ENCODE measurements at places on chromosomes 11 and 22. TPM values are rescaled to one million over a fixed set of nuclear protein-coding genes. Genes with fewer than 3 reads are reported as not detected.

DNA sequence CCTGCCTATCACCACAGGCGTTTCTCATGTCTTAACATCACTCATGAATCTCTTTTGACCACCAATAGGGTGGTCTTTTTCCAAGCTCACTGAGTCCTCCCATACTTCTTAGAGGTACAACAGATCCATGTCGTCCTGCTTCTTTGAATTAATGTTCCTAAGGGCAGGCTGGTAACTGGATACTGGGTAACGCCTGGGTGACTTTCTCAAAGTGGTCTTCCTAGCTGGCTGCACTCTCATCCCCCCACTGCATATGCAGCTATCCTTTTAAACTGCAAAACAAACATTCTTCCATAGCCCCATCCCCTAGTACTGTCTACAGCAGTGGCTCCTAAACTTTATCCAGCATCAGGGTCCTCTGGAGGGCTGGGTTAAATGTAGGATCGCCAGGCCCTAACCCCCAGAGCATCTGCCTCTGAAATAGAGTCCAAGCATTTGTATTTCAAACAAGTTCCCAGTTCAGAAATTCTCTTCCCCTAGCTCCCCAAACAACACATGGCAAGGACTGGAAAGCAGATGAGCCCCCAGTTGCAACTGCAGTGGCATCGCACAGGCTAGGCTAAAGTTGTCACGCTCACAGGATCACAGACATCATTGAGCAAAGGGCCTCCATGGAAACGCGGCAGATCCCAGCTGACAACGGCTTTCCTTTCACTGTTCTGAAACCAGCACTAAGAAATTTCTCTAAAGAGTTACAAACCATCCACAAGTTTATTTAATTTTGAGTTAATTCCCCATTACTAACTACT is 204.9 kb downstream of the LARGE1 start:
- DNase-seq, result no peak

- no peak for DNase-seq
These were observed 75.7 kb downstream of the NFAM1 start for GRCh38 chr22:42356533-42356932.

DNA sequence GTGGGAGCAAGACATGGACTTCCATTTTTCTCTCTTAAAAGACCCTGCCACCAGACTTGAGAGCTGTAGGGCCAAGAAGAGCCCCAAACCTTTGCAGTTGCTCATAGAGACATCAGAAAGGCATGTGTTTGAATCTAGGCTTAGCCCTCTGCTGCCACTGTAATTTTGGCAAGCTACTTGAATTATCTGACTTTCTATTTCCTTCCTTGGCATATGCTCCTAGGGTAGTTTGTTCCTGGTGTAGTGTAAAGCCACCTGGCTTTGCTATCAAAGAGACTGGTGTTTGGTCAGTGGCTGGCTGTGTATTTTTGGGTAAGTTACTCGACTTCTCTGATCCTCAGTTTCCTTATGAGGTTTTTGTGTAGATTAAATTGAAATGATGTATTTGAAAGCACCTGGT is 252.1 kb upstream of the CCDC90B start:
- no peak for DNase-seq

Gene PKP3
- total RNA-seq, result 95.7 TPM

Gene FOLR2
- total RNA-seq, result 3.5 TPM

- no peak for DNase-seq
These were observed 16.2 kb upstream of the BCR start for GRCh38 chr22:23164091-23164490.

GRCh38 chr11:10913075-10913474 is 55.2 kb upstream of the ZBED5 start:
- no peak for DNase-seq

DNA sequence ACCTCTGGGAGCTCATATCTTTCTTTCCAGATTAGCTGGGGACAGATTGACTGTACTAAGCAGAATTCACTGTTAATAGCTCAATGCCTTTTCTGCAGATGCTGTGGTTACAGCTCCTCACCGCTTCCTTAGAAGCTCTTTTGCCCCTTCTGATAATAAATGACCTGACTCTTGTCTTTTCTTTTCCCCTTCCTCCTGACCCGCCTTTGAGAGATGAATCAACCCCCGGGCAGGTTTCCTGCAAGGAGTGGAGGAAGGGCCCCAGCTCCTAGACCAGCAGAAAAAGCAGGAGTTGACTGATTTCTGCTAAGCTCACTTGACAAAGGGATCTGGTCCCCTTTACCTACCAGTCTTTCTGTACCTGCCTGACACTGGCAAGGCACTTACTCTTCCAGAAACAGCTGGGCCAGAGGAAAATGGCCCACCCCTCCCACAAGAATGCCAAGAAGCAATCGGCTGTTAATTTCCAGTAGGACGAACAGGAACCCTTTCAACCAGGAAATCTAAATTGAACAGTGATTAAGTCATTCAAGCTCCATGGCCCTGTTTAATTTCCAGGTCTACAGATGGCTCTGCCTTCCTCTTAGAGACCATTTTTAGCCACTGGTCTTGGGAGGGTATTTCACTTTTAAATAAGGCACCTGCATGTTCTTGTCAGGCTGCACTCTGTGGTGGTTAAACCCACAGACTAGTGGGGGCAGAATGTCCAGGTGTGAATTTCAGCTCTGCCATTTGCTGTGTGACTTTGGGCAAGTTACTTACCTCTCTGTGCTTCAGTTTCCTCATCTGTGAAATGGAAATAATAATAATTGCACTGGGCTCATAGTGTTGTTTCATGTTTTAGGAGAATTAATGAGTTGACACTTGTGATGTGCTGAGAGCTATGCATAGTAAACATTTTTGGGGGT is 67.5 kb downstream of the PRR5L start:
- no peak for DNase-seq

GRCh38 chr11:87127101-87127500 is 89.4 kb downstream of the TMEM135 start:
- DNase-seq, result no peak

Gene TRPC6
- total RNA-seq, result 1.4 TPM

DNA sequence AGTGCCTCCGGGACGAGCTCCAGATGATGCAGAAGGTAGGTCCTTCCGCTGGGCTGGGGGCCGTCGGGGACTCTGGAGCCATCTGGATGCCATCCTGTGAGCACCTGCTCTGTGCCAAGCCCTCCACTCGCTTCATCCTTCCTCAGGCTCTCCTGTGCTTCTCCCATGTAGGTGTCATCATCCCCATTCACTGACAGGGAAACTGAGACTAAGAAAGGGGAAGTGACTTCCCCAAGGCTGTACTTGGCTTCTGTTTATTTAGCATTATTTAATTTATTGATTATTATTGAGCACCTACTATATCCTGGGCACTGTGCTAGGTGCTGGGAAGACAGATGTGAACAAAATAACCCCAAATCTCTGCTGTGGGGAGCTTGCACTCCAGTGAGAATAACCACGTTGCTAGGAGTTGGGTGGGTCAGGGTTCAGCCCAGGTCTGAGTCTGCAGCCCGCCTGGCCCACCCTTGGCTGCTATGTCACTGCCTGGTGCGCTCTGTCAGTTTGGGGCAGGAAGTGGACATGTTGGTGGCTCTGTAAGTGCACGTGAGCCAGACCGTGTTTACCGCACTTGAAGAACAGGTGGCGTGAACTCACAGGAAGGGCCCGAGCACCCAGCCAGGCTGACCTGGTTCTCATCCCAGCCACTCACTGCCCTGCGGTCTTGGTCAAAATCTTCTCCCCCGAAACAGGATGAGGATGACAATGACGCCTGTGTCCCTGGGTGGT is 35.9 kb upstream of the GCAT start:
- no peak for DNase-seq

Gene SGSM1
- 2.0 TPM for total RNA-seq

Gene JAML
- total RNA-seq, result 7.5 TPM

- no peak for DNase-seq
These were observed 762 bp downstream of the MTMR3 start for GRCh38 chr22:29883775-29884097.

DNA sequence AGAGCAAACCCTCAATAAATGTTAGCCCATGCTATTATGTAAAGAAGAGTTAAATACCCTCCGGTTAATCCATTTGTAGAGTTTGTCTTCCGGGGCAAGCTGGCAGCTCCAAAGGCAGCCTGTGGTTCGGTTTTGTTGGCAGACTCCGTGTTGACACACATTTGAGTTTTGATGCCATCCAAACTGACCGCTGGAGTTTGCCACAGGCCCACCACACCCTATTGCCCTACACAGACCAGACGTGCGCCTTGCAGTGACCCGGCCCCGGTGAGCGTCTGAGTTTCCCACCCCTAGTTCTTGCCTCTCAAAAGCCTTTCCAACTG is 25.1 kb downstream of the ELFN2 start:
- no peak for DNase-seq

Gene TTC36
- 36.5 TPM for total RNA-seq

DNA sequence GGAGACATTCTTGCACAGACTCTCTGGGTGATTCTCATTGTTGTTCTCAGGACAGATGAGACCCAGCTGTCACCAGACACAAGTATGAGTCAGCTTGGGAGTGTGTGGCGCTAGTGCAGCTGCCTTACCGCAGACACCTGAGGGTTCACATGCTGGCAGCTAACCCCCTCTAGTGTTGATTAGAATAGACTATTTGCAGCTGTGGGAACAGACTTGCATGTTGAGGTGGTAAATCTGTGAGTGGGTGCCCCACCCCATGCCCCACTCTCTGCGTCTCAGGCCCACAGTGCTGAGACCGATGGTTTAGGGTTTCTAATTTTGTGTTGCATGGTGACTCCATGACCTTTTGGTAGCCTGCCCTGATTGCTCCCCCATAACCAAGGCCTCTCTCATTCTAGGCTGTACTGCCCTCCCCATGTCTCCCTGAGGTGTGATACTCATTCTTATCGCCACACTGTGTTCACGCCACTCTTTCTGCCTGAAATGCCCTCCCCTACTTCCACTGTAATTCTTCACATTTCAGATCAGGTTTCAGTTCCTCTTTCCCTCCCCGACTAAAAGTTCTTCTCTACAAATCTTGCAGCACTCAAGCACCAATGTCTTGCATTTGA is 73.7 kb upstream of the KIRREL3 start:
- DNase-seq, result no peak

Gene OR6T1
- total RNA-seq, result not detected

DNA sequence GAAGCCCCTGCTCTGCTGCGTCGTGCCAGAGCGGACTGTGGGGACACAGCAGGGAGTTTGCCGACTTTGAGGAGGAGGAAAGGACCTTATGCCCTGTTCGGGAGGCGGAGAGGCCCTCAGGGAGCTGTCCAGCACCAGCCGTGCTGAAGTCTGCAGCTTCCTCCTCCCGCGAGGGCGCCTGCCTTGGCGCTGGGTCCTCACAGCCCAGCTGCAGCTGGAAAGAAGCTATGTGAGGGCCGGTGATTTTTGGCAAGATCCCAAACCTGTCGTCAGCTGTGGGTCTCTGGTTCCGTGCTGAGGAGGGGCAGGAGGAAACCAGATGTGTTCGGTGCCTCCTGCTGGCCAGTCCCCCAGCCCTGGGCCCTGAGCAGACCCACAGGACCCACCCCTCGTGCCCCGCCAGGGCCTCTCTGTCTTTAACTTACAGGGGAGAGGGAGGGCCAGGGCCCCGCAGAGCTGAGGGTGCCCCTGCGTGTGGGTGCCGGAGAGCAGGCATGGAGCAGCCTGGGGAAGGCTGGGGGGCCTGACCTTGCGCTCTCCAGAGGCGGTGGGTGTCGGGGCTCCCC is 12.0 kb downstream of the BRSK2 start:
- peak; percentile 66 for DNase-seq

DNA sequence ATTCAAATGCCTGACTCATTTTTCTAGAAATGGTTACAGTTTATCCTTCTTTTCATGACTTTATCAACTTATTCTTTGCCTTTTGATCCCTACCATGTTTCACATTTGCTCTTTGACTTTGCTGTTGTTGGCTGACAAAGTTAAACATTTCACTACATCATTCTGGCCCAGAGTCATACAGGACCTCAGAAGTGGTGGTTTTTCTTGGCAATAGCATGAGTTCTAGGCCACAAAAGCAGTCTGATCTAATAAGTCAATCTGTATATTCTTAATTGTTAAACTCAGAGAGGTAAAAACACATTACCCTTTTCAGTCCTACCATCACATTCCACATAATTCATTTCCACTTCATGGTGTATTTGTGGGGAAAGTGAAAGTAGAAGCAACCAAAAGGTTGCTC is 763.2 kb upstream of the TENM4 start:
- DNase-seq, result no peak

GRCh38 chr11:44128729-44129128 is 33.3 kb downstream of the EXT2 start:
- no peak for DNase-seq

DNA sequence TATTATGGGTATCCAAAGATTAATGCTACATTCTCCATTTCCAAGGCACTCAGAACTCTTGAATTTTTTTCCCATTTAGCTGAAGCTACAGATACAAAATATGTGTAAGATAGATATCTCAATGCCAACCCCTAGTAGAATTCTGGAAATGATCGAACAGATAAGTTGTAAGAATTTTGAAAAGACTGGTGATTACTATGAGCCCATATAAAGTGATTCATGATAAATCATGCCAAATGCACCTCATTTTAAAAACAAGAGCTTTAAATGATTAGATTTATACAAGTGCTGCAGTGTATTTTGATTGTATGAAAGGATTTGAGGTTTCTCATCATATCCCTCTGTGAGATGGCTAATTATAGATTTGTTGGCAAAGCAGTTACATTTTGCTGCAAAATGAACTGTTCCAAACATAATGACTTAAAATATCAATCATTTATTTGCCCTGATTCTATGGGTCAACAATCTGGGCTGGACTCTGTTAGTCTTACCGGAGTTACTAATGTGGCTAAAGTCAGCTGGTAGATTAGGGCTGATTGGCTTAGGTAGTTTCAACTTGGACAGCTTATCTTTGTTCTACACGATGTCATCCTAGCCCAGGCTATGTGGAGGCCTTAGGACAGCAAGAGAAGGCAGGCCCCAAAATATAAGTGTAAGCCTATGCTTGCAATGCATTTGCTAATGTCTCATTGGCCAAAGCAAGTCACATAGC is 3.4 kb downstream of the OR10V1 start:
- DNase-seq, result no peak

Gene APOBEC3G
- 8.3 TPM for total RNA-seq

Gene CARNS1
- 1.2 TPM for total RNA-seq

DNA sequence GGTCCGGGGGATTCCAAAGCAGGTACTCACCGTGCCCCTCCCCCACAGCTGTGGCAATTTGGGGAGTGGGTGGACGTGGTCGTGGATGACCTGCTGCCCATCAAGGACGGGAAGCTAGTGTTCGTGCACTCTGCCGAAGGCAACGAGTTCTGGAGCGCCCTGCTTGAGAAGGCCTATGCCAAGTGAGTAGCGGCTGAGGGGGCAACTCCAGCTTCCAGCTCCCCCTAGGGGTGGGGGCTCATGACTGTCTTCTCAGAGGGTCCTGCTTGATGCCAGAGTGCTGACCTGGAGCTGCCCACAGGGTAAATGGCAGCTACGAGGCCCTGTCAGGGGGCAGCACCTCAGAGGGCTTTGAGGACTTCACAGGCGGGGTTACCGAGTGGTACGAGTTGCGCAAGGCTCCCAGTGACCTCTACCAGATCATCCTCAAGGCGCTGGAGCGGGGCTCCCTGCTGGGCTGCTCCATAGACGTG is 4.2 kb downstream of the CAPN1 start:
- DNase-seq, result peak; percentile 48

GRCh38 chr11:44519989-44520737 is 45.3 kb upstream of the CD82 start:
- no peak for DNase-seq

DNA sequence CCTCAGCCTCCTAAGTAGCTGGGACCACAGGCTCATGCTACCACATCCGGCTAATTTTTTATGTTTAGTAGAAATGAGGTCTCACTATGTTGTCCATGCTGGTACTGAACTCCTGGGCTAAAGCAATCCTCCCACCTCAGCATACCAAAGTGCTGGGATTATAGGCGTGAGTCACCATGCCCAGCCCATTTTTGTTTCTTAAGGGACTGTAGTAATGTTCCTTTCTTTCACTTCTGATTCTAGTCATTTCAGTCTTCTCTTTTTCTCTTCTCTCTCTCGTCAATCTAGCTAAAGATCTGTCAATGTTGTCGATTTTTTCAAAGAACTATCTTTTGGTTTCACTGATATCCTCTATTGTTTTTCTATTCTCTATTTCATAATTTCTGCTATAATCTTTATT is 111.0 kb upstream of the APOA1 start:
- DNase-seq, result no peak

Measured in Peyer's patch (tissue), 4 donors.